ENCODE measurements at places on chromosomes 2 and 18.

GRCh38 chr2:177691177-177691576 is 298.6 kb downstream of the AGPS start:
- DNase-seq, result no peak

DNA sequence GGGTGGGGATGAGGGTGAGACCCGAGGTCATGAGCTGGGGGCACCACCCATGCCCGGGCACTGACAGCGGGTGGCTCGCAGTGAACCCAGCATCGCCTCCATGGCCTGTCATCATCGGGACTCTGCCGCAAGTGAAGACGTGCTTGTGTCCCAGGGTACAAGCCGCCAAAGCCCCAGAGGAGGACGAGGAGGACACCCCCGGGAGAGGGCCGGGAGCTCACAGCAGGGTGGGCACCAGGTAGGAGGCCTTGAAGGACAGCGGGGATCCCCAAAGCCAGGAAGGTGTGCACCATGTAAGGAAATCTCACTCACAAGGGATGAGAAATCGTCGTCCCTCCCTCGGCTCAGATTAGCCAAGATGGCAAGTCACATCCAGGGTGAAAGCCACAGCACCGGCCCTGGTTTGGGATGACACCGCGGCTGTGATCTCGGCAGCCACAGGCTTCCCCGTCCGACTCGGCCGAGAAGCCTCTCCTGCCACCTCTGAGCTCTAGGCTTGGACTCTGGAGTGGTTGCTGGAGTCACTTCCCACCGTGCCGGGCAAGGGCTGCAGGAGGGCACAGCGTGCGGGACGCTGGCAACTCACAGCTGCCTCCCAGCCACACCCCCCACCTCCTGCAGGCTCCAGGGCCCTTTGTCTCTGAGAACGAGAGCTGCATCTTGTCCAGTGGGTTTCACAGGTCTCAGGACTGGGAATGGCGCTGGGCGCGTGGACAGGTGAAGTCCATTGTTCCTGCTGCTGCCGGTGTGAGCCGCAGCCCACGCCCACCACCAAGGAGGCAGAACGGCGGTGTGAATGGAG is 81.6 kb upstream of the CTDP1 start:
- no peak for DNase-seq

- DNase-seq, result no peak
Measured at GRCh38 chr18:55085557-55086285, 126.5 kb upstream of the CCDC68 start.

- no peak for DNase-seq
Measured at GRCh38 chr2:171432969-171433762, 624 bp downstream of the METTL8 start.

GRCh38 chr2:98445683-98446581 is 1.3 kb downstream of the INPP4A start:
- DNase-seq, result no peak

- no peak for DNase-seq
Measured at GRCh38 chr2:203934711-203935438, 1.7 kb upstream of the ICOS start.

- DNase-seq, result no peak
Measured at GRCh38 chr2:229849073-229849472, 72.7 kb downstream of the TRIP12 start.

DNA sequence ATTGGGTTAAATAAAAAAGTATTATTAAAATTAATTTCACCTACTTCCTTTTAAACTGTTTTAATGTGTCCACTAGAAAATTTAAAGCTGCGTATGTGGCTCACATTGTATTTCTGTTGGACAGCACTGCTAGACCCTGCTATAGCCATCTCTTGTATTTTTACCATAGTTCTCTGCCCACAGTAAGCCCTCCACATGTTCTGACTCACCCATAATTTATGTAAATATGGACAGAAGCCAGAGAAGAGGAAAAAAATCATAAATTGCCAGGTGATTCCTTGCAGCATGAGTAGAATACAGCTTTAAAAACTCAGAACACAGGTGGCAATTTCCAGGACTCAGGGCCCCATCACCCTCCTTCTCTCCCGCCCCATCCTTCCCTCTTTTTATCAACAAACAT is 142.4 kb upstream of the MEX3C start:
- no peak for DNase-seq

DNA sequence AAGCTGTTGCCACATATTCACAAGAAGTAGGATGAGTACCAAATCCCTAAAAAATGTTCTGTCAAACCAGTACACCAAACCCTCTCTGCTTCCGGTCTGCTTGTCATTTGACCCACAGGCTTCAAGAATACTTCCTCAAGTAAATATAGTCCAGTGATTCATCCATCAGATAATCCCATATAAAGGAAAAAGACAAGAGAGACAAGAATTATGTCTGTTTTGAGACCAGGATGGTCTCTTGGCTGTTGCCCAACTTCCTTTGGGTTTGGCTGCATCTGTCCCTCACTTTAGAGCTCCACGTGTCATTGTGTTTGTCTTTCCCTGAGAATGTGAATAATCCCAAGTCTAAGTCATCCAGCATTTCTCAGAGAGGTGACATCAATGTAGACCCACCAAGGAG is 91.5 kb upstream of the NRP2 start:
- no peak for DNase-seq

DNA sequence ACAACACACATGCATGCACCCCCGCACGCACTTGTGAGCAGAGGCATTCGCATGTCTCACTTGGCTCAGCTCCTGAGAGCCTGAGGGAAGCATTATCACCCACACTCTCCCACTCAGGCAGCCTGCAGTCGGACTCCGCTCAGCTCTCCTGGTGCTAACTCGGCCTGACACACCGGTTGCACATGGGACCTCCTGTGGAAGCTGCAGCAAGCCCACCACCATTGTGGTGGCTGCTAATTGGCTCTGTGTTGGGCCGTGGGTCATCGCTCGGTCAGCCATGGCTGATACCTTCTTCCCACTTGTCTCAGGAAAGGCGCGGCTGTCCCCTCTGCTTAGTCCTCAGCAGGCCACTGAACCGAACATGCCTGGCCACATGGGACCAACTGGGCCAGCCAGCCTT is 13.7 kb upstream of the TEX261 start:
- DNase-seq, result no peak

GRCh38 chr2:56192664-56193305 is 9.0 kb downstream of the CCDC85A start:
- no peak for DNase-seq

- DNase-seq, result no peak
Measured at GRCh38 chr2:47301277-47301618, 101.7 kb upstream of the MSH2 start.

- no peak for DNase-seq
Measured at GRCh38 chr2:120294008-120294340, 41.3 kb downstream of the RALB start.

- no peak for DNase-seq
Measured at GRCh38 chr2:55364189-55365055, 55.2 kb downstream of the CCDC88A start.

GRCh38 chr2:118577202-118577601 is 270.2 kb downstream of the EN1 start:
- DNase-seq, result no peak

DNA sequence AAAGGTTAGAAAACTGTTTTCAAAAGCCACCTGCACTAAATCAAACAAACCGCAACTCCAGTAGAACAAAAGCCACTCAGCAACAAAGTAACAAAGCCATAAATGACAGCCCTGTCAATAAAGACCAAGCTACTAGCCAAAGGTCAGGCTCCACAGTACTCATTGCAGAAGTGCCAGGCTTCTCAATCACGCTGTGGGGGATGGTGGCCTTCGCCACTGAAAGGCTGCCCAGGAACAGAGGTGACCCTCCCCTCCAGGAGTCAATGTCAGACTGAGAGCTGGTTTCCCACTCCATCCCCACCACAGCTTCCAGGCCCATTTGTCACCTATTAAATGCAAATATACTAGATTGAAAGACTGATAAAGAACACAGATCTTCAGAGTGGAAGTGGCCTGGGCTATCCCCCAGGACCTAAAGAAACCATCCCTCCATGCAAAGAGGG is 5.9 kb downstream of the ATP8B1 start:
- DNase-seq, result no peak

GRCh38 chr2:130352237-130352636 is 3.6 kb upstream of the PTPN18 start:
- DNase-seq, result no peak

Measured in activated naive CD8-positive, alpha-beta T cell treated with anti-CD3 and anti-CD28 coated beads, Interleukin-2, amount 50 U/mL, for 16 hours (primary cell).